Endothelial cell of umbilical vein (primary cell): ENCODE measurements at places on chromosomes 2 and 18. TPM values are rescaled to one million over a fixed set of nuclear protein-coding genes. Genes with fewer than 3 reads are reported as not detected.

The UGT1A1 gene
- not detected in 2 replicates for polyA plus RNA-seq

The SNTG2 gene
- not detected in 2 replicates for polyA plus RNA-seq

The SDC1 gene
- 3.2 and 5.6 TPM in 2 replicates for polyA plus RNA-seq

The NMUR1 gene
- polyA plus RNA-seq, result 0.02 TPM in 1 of 2 replicates, not detected in the other

The CCDC178 gene
- polyA plus RNA-seq, result 1.6 TPM in 2 replicates

GRCh38 chr18:22210311-22210754 is 40.9 kb downstream of the GATA6 start:
- peak; percentile 68 for DNase-seq

The KCNK3 gene
- 0.03 TPM in 1 of 2 replicates, not detected in the other for polyA plus RNA-seq

DNA sequence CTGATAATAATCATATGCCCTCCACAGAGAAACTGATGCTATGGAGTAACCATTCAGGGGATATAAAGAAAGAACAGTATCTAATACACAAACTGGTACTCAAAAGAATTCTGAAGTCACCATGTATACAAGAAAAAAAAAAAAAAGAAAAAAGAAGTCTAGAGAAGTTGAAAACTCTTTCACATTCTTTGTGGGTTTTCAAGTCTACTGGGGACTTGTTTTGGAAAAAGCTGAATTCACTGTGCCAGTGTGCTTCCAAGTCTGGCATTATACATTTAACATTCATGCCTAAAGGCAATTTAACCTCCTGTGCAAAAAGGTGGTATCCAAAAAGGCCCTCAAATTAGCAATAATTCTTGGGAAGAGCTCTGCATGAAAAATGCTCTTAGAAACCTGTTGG is 94.8 kb upstream of the ITGB6 start:
- DNase-seq, result no peak

The NIF3L1 gene
- polyA plus RNA-seq, result 31.9 and 37.5 TPM in 2 replicates

DNA sequence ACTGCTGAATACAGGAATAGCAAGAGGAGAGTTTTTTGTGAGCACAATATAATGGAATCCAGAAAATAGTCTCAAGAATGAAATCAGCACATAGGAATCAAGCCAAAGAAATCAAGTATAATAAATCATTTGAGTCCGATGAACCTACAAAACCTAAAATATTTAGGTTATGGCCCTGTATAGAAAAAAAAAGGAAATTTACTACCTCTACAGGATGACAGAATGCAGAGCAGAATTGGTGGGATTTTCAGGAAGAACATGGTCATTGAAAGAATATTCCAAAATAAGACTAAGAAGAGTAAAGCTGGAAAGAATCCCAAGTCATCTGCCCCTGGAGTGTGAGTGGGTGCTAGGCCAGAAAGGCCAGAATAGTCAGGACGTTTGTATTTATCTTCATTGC is 1041.2 kb upstream of the CDH2 start:
- DNase-seq, result no peak

DNA sequence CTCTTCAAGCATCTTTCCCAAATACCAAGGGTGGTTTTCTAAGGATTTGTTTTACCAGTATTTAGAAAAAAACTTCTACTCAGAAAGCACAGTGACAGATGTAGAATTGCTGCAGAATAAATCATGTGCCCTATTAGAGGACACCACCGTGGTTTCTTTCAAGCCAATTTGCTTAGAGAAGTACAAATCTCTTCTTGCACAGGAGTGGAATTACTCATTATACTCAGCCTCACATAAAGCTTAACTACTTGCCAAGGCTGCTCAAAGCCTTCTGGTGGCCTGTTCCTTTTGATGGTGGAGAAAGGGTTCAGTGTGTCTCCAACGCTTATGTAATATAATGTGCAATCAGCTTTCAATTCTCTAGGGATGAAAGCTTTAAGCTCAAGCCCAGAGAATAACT is 66.5 kb upstream of the CTNNA2 start:
- no peak for DNase-seq

DNA sequence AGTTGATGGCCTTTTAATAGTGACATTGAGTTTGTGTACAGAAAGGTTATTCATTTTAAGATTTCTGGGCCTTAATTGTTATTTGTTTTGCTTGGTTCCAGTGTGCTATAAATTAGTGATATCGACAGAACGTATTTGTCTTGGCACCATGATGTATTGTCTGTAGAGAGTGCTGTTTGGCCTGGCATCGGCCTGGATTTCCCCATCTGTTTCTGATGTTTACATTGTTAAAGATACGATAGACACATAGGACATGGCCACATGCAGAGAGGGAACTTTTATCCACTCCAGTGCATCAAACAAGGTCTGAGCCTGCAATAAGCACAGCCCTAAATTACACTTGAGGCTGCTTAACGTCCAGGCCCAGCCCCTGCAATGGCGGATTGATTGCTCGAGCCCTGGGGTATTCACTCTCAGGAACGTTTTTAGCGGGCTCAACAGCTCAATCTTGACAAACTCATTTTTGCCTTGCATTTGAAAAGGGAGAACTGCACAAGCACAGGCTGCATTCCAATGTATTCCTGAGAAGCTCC is 144.7 kb downstream of the SLC4A3 start:
- no peak for DNase-seq
